ENCODE measurements at places on chromosomes 6 and 20. TPM values are rescaled to one million over a fixed set of nuclear protein-coding genes. Genes with fewer than 3 reads are reported as not detected.

- DNase-seq, result no peak
- no peak overlapping the region for H3K27ac ChIP-seq
- H3K4me1 ChIP-seq, result no peaks in the 10 kb centered on the region
- H3K4me3 ChIP-seq, result no peak overlapping the region
- H3K27me3 ChIP-seq, result no peaks in the 10 kb centered on the region
- H3K36me3 ChIP-seq, result no peaks in the 10 kb centered on the region
These were observed 284.6 kb upstream of the PRND start for GRCh38 chr20:4437131-4437530.

- no peaks in the 10 kb centered on the region for H3K4me1 ChIP-seq
- H3K36me3 ChIP-seq, result no peaks in the 10 kb centered on the region
- H3K4me3 ChIP-seq, result no peak within 1 kb of the TSS
- no peak for DNase-seq
These were observed at the start of gene SMIM28 for GRCh38 chr6:138377844-138378243. Gene SMIM28, plus strand, starts transcription at chr6:138377905. Its CDS starts 168 bp downstream, at chr6:138378073.

Gene DST
- total RNA-seq, result 489 TPM

Gene C20orf202
- total RNA-seq, result not detected

DNA sequence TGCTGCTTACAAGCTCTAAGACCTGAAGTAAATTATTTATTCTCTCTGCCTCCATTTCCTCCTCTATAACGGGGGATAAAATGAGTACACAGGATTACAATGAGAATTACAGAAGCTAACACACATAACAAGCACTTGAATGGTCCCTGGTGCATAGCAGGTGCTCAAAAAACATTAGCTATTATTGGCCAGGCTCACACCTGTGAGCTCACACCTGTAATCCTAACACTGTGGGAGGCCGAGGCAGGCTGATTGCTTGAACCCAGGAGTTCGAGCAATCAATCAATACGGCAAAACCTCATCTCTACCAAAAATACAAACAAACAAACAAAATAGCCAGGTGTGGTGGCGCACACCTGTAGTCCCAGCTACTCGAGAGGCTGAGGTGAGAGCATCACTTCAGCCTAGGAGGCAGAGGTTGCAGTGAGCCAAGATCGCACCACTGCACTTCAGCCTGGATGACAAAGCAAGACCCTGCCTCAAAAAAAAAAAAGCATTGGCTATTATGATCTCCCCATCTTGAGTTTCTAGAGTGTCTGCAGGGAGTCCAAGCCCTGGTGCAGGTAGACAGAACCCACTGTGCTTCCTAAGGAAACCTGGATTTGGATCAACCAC lies 68.1 kb downstream of the PREX1 start:
- no peak for DNase-seq
- no peak overlapping the region for H3K27ac ChIP-seq
- H3K27me3 ChIP-seq, result no peaks in the 10 kb centered on the region
- peaks cover 16% of the 10 kb centered on the region for H3K4me1 ChIP-seq
- H3K4me3 ChIP-seq, result no peak overlapping the region
- H3K36me3 ChIP-seq, result no peaks in the 10 kb centered on the region

Gene SLC32A1
- not detected for total RNA-seq

DNA sequence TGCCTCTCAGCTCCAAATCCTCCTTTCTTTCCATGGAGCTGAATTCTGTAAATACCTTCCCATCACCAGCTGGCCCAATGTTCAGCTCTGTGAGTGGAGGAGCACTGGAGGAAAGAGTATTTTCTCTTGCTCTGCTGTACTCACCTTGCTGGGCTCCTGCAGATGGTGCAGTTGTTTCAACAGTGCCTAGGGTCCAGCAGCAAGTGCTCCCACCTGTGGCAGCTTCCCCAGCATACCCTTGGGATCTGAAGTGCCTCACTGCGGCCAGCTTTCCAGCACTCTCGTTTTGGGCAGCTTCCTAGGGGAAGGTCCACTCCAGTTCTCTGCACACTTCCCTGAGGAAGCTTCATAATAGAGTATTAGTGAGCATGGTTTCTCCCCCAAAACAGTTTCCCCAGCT lies 170.9 kb downstream of the ARHGAP18 start:
- no peaks in the 10 kb centered on the region for H3K27me3 ChIP-seq
- H3K27ac ChIP-seq, result no peak overlapping the region
- no peaks in the 10 kb centered on the region for H3K4me1 ChIP-seq
- no peaks in the 10 kb centered on the region for H3K36me3 ChIP-seq
- H3K4me3 ChIP-seq, result no peak overlapping the region

GRCh38 chr20:13464702-13465101 lies 174.0 kb downstream of the TASP1 start:
- no peak overlapping the region for H3K4me3 ChIP-seq
- H3K27ac ChIP-seq, result no peak overlapping the region
- H3K4me1 ChIP-seq, result no peaks in the 10 kb centered on the region

Gene PPP1R16B
- 8.9 TPM for total RNA-seq

GRCh38 chr6:126976253-126976797 lies 142.1 kb upstream of the RSPO3 start:
- DNase-seq, result no peak
- H3K4me1 ChIP-seq, result no peaks in the 10 kb centered on the region
- no peaks in the 10 kb centered on the region for H3K36me3 ChIP-seq
- no peak overlapping the region for H3K4me3 ChIP-seq

GRCh38 chr20:46088409-46089166 lies 1.2 kb downstream of the NCOA5 start:
- DNase-seq, result no peak

DNA sequence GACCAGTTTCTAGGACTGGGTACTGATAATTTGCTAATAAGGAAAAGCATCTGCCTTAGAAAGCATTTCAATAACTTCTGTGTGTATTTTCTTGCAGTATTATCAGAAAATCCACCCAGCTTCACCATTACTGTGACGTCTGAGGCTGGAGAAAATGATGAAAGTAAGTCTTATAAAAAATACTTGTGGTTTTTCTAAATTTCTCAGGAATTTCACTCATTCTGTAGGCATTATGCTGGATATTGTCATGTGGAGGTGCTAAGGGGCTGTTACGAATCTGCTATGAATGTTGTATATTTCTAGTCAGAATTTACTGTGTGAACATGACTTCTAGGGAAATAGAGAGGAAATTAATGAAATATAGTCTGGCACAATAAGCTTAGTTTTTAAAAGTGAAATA lies 8.9 kb downstream of the RWDD1 start:
- no peak for DNase-seq
- H3K36me3 ChIP-seq, result no peaks in the 10 kb centered on the region

Gene C6orf132
- 2.4 TPM for total RNA-seq

DNA sequence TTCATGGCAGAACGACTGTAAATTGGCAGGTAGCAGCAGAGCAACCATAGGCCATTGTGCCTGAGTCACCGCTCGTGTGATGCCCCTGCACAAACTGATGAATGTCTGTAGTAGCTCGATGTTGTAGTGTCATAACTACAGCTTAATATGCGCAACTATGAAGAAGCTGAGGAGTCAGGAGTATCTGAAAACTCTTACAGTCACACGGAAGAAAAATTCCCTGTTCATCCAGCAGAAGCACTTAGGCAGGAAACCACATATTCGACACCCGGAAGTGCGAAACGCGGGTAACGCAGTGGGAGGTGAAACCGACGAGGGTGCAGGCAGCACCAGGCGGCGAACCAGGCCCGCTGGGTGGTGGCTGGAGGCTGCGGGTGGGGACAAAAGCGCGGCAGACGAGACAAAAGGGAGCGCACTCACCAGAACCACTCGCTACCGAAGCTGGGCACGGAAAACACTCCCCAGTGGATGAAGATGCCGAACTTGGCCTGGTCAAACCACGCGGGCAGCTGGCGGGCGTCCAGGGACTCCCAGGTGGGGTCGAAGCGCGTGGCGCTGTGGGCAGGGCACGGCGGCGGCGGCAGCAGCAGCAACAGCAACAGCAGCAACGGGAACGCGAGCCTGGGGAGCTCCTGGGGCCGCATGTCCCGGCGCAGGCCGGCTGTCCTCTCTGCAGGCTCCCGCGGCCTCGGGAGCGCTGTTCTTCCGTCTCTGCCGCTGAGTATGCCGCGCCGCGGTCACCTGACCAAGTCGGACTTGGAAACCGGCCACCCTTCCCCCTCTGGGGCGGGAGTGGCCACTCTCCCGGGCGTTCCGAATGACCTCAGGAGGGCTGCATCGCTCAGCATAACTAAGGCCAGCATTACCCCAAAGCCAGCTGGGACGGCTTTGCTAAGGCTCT lies at the start of gene FUCA2:
Gene FUCA2, minus strand, starts transcription at position 730 of the 901 bp plus-strand sequence. Its CDS starts 86 bp downstream, at position 644.
- H3K36me3 ChIP-seq, result peaks cover 5% of the 10 kb centered on the region
- no peaks in the 10 kb centered on the region for H3K27me3 ChIP-seq
- peak; percentile 72 for DNase-seq
- H3K27ac ChIP-seq, result peak within 1 kb of the TSS; percentile 82
- peak within 1 kb of the TSS; percentile 82 for H3K4me3 ChIP-seq

Gene POLR3F
- 9.1 TPM for total RNA-seq

GRCh38 chr20:24503352-24503931 lies 34.0 kb downstream of the SYNDIG1 start:
- no peak overlapping the region for H3K27ac ChIP-seq
- H3K27me3 ChIP-seq, result no peaks in the 10 kb centered on the region
- H3K36me3 ChIP-seq, result no peaks in the 10 kb centered on the region
- peak overlapping the region; percentile 10 for H3K4me3 ChIP-seq
- no peak for DNase-seq

Gene THBS2
- 817 TPM for total RNA-seq

DNA sequence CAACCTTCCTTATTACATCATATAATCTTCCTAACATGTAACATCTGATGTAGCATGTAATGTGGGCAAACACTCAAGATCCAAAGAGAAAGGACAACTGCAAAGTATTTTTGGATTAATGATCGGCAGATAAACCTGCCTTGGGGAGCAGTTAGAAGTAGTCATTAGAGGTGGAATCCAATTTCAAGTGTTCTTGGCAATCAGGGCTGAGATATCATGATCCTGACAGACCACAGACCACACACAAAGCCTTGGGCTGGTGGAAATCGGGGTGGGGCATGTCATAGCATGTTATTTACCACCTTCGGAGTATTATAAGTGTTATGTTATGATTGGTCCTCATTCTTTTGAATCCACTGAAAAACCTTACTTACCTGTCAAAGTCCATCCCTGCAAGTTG lies 16.3 kb downstream of the NCOA5 start:
- DNase-seq, result no peak
- H3K27ac ChIP-seq, result no peak overlapping the region
- H3K27me3 ChIP-seq, result no peaks in the 10 kb centered on the region
- peaks cover 26% of the 10 kb centered on the region for H3K36me3 ChIP-seq
- H3K4me1 ChIP-seq, result no peaks in the 10 kb centered on the region

DNA sequence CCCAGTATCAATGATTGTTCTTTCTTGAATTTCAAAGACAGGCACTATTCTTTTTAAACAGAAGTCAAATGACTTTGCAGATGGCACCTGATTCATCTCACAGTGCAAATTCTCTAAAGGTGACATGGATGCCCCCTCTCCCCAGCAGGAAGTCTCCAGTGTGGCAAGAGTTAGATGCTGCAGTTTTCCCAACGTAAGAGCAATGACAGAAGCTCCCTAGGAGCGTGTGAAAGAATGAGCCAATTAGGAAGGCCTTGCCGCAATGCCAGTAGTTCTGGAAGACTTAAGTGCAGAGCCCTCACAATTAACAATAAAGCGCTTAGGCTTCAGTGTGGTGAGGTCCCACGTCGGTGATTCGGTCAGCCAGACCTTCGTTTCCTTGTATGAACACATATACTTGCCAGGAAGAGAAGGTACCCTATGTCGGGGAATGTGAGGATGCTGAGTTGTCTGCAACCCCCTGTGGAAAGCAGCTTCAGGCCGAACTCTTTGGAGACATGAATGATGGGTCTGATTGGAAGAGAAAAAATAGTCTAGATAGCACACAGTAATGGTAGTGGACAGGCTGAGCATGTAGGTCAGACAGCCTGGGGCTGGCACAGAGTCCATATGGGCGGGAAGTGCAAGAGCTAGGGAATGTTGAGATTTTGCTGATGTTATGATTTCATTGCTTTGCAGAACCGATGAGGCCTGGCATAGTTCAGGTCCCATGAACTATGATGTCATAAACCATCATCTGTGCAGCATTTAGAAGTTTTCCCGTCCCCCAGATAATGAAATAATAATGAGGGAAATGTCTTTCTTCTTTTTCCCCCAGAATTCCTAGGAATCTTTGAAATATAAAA lies 132.6 kb downstream of the PHACTR1 start:
- H3K4me3 ChIP-seq, result no peak overlapping the region
- H3K4me1 ChIP-seq, result no peaks in the 10 kb centered on the region
- no peak overlapping the region for H3K27ac ChIP-seq

GRCh38 chr6:83114164-83114563 lies 46.7 kb downstream of the DOP1A start:
- DNase-seq, result no peak
- H3K4me3 ChIP-seq, result no peak overlapping the region
- peaks cover 8% of the 10 kb centered on the region for H3K4me1 ChIP-seq
- H3K27me3 ChIP-seq, result no peaks in the 10 kb centered on the region

Gene HLA-DPA1
- 141 TPM for total RNA-seq

GRCh38 chr20:14643556-14643955 lies 306.1 kb upstream of the FLRT3 start:
- H3K36me3 ChIP-seq, result no peaks in the 10 kb centered on the region
- no peak for DNase-seq
- no peak overlapping the region for H3K27ac ChIP-seq

- H3K36me3 ChIP-seq, result no peaks in the 10 kb centered on the region
- no peaks in the 10 kb centered on the region for H3K27me3 ChIP-seq
- H3K27ac ChIP-seq, result no peak overlapping the region
- no peak overlapping the region for H3K4me3 ChIP-seq
- no peak for DNase-seq
These were observed 104.8 kb downstream of the FLRT3 start for GRCh38 chr20:14232650-14233049.

GRCh38 chr6:116667623-116668022 lies 943 bp downstream of the ZUP1 start:
- H3K4me1 ChIP-seq, result peaks cover 22% of the 10 kb centered on the region
- no peaks in the 10 kb centered on the region for H3K27me3 ChIP-seq
- no peaks in the 10 kb centered on the region for H3K36me3 ChIP-seq

- H3K4me3 ChIP-seq, result no peak overlapping the region
- no peak for DNase-seq
- no peaks in the 10 kb centered on the region for H3K36me3 ChIP-seq
- H3K4me1 ChIP-seq, result no peaks in the 10 kb centered on the region
- H3K27ac ChIP-seq, result no peak overlapping the region
These were observed 61.9 kb upstream of the BMP6 start for GRCh38 chr6:7664003-7664402.

- no peaks in the 10 kb centered on the region for H3K4me1 ChIP-seq
- no peak overlapping the region for H3K27ac ChIP-seq
- H3K36me3 ChIP-seq, result no peaks in the 10 kb centered on the region
- H3K4me3 ChIP-seq, result no peak overlapping the region
These were observed 70.2 kb downstream of the RIN2 start for GRCh38 chr20:19828232-19828631.

Gene ADGRF1
- not detected for total RNA-seq

Gene SLC13A3
- total RNA-seq, result 3.2 TPM

Gene NKAIN2
- total RNA-seq, result not detected

GRCh38 chr6:129189266-129189665 lies 306.3 kb downstream of the LAMA2 start:
- no peaks in the 10 kb centered on the region for H3K27me3 ChIP-seq
- H3K4me3 ChIP-seq, result no peak overlapping the region
- no peak overlapping the region for H3K27ac ChIP-seq

All from thoracic aorta (tissue), 2 donors.